Panc1 (cell line): ENCODE measurements at places on chromosomes 6 and 20.

- no peak for DNase-seq
Measured at GRCh38 chr20:5825130-5825719, 75.0 kb downstream of the SHLD1 start.

DNA sequence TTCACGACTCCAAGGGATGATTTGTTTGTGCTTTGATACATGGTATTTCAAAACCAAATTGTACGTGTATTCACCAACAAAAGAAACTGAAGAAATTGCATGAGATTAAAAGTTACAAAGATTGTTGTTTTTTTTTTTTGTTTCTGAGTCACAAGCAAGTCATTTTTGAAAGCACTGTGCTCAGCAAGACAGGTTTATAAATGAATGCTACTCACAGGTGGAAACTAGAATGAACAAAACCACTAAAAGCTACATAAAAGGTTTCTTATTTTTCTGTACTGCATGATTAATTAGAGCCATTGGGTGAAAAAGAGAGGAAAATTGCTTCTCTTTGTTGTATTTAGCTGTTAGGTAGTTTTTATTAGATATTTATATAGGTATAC is 90.2 kb upstream of the RIPOR2 start:
- no peak for DNase-seq

DNA sequence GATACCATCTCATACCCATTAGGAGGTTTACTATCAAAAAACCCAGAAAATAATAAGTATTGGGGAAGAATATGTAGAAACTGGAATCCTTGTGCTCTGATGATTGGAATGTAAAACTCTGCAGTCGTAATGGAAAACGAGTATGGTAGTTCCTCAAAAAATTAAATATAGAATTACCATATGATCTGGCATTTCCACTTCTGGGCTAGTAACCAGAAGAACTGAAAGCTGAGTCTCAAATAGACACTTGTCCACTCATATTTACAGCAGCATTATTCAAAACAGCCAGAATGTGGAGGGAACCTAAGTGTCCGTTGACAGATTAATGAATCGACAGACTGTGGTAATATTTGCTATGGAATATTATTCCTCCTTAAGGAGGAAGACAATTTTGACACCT is 44.3 kb downstream of the FOXC1 start:
- DNase-seq, result no peak

DNA sequence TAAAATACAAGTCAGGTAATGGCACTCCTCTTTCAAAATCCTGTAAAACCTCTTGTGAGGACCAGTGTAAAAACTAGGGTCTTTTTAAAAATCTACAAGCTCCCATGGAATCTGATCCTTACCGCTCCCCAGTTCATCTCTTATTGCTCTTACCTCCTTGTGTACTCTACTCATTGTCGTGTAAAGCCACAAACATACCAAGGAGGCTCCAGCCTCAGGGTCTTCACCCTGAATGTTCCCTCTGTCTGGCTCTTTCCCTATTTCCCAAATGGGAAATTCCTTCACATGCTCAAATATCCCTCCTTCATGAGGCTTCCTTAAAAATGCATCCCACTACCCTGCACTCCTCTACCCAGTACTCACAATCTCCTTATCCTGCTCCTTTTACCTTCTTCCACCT is 67.1 kb downstream of the TASP1 start:
- DNase-seq, result no peak

GRCh38 chr20:2694008-2694471 is 1.5 kb downstream of the EBF4 start:
- DNase-seq, result no peak

DNA sequence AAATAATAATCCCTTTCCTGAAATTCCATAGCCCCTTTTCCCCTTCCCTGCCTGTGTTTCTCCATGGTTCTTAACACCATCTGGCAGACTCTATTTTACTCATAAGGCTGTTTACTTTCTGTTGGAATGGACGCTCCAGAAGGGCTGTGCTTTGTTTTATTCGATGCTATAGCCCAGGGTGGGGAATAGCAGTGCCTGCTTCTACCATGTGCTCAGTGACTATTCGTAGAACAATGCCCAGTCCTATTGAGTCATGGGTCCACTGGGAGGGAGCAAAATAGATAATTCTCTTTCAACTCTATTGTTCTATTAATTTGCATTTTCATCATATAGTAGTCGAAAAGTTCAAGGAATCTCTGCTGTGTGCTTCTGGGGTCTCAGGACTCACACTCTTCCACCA is 565.1 kb downstream of the C6orf118 start:
- no peak for DNase-seq

GRCh38 chr6:10305790-10306415 is 109.0 kb downstream of the TFAP2A start:
- DNase-seq, result no peak

GRCh38 chr6:159117046-159117445 is 52.2 kb upstream of the FNDC1 start:
- DNase-seq, result no peak

- no peak for DNase-seq
Measured at GRCh38 chr6:157456524-157456829, 75.5 kb downstream of the ZDHHC14 start.
